ENCODE measurements at places on chromosomes 1 and 21. TPM values are rescaled to one million over a fixed set of nuclear protein-coding genes. Genes with fewer than 3 reads are reported as not detected.

DNA sequence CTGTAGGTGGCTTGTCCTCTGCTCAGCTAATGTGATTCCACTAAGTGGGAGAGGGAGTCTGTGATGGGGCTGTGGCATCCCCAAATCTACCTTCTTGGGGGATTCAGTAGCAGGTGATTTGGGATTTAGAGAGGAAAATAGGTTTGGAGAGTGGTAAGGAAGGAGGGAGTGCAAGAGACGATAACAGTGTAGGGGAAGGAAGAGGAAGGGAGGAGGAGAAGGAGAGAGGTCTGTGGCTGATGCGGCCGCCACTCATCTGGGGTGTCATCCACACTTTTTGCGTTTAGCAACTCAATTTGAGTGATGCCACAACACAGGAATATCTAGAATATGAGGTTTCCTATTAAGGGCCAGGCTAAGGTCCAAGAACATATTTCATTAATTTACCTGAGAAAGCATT lies 23.8 kb upstream of the PCP4 start:
- DNase-seq = no peak

- DNase-seq = no peak
Observed at GRCh38 chr1:113459279-113459678, 69.0 kb downstream of the MAGI3 start.

- no peak for DNase-seq
Observed at GRCh38 chr1:180934563-180934962, 21.9 kb downstream of the KIAA1614 start.

DNA sequence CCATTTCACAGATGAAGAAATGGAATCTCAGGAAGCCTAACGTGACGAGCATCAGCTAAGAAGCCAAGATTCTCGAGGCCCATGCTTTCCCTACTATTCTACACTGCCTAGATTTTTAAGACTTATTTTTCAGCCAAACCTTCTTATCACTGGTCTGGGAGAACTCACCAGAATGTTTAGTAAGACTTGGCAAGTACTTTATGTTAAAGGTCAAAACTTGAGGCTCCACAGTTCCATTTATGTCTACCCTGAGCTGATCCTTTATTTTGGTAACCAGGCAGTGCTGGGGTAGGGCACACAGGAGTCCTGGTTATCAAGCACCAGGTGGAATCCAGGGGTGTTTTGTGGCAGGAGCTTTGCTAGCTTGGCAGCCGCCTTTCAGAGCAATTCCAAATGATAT lies 16.8 kb downstream of the PLXNA2 start:
- DNase-seq = no peak

DNA sequence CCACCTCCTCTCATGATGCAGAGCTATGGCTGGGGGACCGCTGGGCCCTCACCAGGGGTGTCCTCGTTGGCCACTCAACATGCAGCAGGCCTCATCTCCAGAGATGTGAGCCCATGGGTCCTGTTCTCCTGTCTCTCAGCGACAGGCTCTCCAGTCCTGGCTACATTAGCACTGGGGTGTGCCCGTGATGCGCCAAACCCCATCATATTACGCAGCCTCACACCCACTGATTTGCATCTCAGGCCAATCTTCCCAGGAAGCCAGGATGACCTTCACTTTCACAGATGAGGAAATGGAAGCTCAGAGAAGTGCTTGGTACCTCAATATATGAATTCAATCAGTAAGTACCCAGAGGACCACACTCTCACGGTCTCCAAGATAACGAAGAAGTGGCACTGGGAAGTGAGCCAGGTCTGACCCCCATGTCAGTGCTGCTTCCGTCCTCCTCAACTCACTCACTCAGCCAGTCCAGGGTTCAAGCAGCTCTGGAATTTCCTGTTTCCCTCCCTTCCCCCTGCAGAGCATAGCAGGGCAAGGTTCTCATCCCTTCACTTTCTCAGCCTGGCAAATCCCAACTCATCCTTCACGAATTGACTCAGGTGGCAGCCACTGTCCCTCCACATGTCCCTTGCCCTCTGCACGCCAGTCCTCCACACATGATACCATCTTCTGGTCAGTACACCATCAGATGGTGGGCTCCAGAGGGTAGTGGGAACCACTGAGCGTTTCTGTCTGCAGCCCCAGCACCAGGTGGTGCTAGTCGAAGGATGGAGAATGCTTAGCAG lies 28.9 kb upstream of the EVA1B start:
- DNase-seq = no peak

DNA sequence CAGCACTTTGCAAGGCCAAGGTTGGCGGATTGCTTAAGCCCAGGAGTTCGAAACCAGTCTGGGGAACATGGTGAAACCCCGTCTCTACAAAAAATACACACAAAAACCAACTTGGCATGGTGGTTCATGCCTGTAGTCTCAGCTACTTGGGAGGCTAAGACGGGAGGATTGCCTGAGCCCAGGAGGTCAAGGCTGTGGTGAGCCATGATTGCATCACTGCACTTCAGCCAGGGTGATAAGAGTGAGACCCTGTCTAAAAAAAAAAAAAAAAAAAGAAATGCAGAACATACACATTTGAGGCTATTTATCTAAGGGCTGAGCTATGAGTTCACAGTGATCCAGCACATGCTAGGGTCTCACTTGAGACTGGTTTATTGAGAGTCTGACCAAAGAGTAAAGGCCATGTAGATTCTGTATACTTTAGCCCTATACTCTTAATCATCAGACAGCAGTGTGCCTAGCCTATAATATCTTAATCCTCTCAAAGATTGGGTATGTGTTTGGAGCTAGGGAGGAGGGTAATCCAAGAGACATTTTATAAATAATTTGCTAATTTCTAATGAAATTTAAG lies 23.9 kb downstream of the RNF2 start:
- no peak for DNase-seq

DNA sequence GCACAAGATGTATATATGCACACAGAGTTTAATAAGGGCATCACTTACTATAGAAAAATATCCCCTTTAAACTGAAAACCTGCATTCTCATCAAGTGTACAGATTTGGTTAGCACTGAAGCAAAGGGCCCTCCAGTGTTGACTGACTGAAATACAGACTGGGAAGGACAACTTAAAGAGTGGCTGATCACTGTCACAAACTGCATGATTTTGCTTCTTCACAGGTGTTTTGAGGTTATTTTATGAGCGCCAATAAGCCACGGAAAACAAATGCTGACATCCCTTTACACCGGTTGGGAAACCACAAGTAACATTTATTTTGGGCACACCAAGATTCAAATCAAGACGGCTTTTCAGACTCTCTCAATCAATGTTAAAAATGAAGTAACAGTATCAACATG lies 30.9 kb upstream of the RAP1GAP start:
- no peak for DNase-seq

DNA sequence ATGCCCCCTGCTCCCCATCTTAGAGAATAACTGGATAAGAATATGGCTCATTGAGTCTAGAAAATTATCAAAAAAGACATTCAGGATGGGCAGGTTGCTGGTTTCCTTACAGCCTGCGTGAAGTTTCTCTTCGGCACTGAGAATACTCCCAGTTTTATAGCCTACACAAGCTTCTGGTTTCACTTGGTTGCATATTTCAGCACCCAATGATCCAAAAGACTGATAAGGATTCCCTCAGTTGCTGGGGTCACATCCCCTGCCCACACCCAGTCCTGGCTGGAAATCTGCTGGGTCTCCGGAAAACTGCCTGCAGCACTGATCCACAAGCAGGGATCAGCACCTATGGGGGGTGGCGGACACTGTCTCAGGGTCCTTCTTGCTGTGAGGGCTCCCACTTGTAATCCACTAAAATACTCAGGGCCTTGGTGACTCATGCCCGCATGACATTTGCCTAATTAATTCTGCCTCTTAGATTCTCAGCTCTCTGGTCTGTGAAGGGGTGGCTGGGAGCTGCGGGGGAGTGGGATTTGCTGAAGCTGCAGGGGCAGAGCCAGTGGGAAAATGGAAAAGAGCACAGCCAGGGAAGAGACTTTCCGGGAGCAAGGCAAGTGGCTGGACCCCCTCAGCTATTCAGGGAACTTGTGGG lies 142.5 kb downstream of the ZNF648 start:
- no peak for DNase-seq

GRCh38 chr1:29599826-29600225 lies 363.5 kb downstream of the PTPRU start:
- no peak for DNase-seq

GRCh38 chr1:113871597-113872113 lies at the start of gene PTPN22:
TSS of gene PTPN22 (minus strand) at chr1:113871712.
- no peak for DNase-seq

DNA sequence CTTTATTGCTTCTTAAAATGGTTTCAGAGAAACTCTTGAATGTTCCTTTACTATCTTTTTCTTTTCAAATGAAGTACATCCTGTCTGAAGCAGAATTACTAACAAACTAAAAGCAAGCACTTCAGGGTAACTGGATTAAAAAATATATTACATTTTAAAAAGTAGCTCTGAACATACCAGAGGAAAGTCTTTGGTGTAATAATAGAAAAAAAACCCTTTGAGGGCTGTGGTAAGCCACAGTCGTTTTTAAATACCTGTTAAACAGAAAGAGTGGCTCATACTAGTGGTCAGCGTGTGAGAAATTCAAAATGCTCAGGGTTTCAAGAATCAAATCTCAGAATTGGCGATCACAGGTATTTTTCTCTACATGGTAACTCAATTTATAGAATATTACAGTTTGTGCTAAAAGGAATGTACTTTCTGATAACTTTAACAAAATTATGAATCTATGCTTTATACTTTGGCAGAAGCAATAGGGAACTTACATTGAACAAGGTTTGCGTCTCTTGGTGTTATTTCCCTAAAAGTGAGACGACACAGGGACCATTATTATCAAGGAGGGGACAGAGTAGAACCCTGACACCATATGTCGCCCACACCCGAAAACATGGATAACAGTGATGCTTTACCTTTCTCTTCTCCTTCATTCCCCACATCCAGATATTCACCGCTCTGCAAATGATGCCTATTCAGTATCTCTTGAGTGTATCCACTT lies 97.0 kb upstream of the DPH5 start:
- no peak for DNase-seq

CEP350 gene
- total RNA-seq = 39.0 TPM

FNDC10 gene
- 19.0 TPM for total RNA-seq

ZZZ3 gene
- 54.6 TPM for total RNA-seq

KCNJ6 gene
- 0.78 TPM for total RNA-seq
